ENCODE measurements at places on chromosomes 3 and 15.

DNA sequence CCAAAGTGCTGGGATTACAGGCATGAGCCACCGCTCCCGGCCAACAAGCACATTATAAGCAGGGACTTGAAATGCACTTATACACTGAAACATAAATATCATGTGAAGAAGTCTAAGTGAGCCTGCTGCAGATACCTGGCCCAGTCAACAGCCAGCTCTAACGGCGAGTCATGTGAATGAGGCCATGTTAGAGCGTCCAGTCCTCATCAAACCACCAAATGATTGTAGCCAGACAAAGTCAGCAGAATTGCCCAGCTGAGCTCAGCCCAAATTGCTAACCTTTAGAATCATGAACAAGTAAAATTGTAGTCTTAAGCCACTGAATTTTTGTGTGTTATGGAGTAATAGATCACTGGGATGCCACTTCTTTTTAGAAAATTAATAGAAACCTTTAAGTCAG lies 37.8 kb upstream of the UACA start:
- no peak for DNase-seq

DNA sequence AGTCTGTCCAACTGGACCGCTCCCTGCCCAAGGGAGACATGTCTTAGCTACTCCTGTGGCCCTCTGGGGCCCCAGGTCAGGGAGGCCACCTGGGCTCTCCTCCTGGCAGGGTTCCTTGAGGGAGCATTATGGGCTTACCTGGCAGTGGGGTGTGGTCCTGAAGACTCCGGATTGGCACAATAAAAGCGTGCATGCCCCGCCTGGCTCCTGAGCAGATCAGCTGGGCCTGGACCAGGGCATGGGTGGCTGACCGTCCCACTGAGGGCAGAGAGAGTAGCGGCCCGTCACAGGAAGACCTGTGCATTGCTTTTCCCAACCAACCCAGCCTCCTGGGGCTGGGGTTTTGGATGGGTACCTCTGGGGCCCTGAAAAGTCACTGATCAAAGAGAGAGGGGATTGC lies 5.4 kb downstream of the ACOX2 start:
- DNase-seq: no peak

- no peak for DNase-seq
Measured at GRCh38 chr3:182226995-182227394, 515.3 kb downstream of the SOX2 start.

DNA sequence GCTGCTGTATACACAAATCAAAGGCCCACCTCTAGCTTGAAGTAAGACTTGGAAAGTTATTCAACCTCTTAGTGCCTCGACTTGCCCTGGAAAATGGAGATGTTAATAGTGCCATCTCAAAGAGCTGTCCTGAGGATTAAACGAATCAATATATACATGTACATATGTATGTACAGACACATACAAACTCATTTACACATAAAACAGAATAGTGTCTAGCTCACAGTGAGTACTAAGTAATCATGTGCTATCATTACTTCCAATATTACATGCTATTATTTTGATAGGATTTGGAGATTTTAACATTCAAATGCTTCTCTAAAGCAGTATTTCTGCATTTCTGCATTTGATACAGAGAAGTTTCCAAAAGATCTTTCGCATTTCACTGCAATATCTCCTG lies 20.5 kb downstream of the LARP6 start:
- DNase-seq: no peak

- peak; percentile 75 for DNase-seq
Measured at GRCh38 chr15:25890529-25890928, 27.4 kb upstream of the ATP10A start.

GRCh38 chr3:113261626-113262303 lies 50.4 kb downstream of the BOC start:
- DNase-seq: peak; percentile 95

GRCh38 chr3:129036222-129037092 lies 24.1 kb upstream of the GP9 start:
- DNase-seq: no peak

GRCh38 chr15:70271422-70272088 lies 173.8 kb upstream of the TLE3 start:
- peak; percentile 57 for DNase-seq

- DNase-seq: peak; percentile 65
Measured at GRCh38 chr3:70531063-70531657, 218.7 kb upstream of the MDFIC2 start.

GRCh38 chr3:183572935-183573334 lies 17.4 kb upstream of the KLHL6 start:
- DNase-seq: no peak

DNA sequence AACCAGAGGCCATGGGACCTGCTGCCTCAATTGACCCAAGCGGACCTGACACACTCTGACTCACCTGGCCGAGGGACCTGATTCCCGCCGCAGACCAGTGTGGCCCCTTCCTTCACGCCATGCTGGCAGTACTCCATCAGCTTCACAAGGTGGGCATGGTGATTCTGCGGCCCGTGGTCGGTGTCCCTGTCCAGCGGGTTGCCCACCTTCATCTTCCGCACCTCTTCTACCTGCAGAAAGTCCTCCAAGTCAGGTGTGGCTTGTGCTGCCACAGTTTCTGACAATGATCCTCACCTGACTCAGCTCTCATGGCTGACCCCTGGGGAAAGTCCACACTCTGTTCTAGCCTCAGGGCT lies 25.9 kb upstream of the SLC41A3 start:
- DNase-seq: no peak

- no peak for DNase-seq
Measured at GRCh38 chr3:14606669-14607339, 44.8 kb upstream of the CCDC174 start.

- no peak for DNase-seq
Measured at GRCh38 chr3:55873523-55874254, 386.6 kb upstream of the WNT5A start.

- no peak for DNase-seq
Measured at GRCh38 chr3:38270606-38271005, 5.0 kb downstream of the SLC22A13 start.

- DNase-seq: no peak
Measured at GRCh38 chr3:134354612-134355251, 19.5 kb downstream of the AMOTL2 start.

- no peak for DNase-seq
Measured at GRCh38 chr3:13595485-13595884, 46.6 kb downstream of the FBLN2 start.

GRCh38 chr3:175187586-175187985 lies 328.5 kb downstream of the NAALADL2 start:
- no peak for DNase-seq

GRCh38 chr3:165768680-165769079 lies 68.5 kb downstream of the BCHE start:
- DNase-seq: no peak

GRCh38 chr3:142857056-142857455 lies 31.8 kb downstream of the PCOLCE2 start:
- DNase-seq: no peak

DNA sequence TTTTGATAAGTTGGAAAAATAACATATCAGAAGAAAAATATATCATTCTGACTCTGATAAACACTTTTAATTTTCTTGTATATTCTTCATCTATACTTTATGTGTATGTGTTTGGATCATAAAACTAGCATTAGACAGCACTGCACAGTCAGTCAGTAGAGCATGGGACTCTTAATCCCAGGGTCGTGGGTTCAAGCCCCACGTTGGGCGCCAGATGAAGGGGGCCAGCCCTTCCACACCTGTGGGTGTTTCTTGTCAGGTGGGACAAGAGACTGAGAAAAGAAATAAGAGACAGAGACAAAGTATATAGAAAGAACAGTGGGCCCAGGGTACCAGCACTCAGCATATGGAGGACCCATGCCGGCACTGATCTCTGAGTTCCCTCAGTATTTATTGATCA lies 546.0 kb upstream of the NR2F2 start:
- DNase-seq: no peak

DNA sequence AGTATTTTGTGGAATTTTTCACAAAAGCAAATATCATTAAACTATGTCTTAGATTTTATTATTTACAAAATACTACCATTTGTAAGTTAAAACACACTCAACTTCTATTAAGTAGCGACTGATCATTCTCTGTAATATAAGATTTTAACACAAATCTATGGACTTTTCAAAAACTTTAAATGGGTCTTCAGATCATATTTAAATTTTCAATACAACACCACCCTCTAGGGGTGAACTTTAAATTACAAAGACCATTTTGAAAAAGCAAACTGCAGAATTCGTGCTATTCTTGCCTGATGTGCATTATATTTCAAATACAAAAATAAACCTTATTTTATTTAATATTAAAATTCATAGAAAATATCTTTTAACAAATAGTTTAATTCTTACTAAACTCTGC lies 8.2 kb upstream of the VGLL4 start:
- peak; percentile 70 for DNase-seq

DNA sequence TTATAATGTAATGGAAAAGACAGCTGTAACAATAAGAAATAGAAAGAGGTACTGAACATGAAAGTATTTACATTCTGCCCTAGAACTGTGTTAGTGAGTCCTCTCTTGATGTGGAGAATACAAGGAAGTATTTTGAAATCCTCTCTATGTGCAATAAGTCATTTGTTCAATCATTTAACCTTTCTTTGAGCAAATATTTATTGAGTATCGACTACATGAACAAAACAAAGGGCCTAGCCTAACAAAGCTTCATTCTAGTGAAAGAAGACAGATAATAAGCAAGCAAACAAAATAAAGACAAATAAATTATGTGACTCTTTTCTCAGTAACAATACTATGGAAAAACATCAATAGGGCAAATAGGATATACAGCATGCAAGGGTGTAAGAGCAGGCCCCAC lies 354.9 kb upstream of the ATP11B start:
- no peak for DNase-seq

DNA sequence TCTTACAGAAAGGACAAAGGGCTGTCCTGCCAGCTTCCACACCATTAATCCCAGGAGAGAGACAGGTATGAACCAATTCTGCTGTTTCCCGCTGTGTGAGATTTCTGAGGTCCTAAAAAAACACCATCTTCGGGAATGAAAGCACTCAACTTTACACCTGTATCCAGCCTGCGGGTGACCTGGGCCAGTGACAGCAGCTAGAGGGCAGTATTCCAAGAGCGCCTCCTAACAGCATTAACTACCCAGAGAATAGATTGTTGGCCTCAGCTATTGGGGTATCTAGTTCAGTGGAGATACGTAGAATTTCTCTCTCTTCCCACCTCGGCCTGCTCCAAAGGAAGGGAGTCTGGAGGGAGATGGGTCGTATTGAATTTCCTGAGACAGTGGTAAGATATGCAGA lies 55.1 kb downstream of the WDR76 start:
- DNase-seq: no peak

DNA sequence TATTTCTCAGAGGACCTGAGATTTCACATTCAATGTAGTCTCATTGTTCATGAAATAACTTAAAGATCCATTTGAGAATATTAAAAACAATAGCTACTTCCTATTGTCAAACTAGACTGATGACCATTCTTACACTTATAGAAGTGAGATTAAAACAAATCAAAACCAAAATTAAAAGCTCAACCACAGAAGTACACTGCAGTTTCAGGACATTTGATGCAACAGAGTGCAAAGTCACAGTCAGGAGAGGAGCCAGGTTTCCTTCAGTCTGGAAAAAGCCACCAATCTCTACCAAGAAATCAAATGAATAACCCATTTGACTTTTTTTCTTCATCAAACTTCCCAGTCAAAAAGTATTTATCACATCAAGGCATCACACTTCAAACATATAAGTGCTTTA lies 5.5 kb downstream of the CCPG1 start:
- DNase-seq: peak; percentile 23

GRCh38 chr3:156606729-156607128 lies 51.8 kb upstream of the SSR3 start:
- peak; percentile 23 for DNase-seq
